Activated CD8-positive, alpha-beta memory T cell treated with anti-CD3 and anti-CD28 coated beads, Interleukin-2, amount 10 ng/mL, durations not matched to agents 7 days and 5 days (primary cell): ENCODE measurements at places on chromosomes 2 and 18. TPM values are rescaled to one million over a fixed set of nuclear protein-coding genes. Genes with fewer than 3 reads are reported as not detected.

ADRA2B gene
- 0.15 TPM for total RNA-seq

ABCA12 gene
- not detected for total RNA-seq

DNA sequence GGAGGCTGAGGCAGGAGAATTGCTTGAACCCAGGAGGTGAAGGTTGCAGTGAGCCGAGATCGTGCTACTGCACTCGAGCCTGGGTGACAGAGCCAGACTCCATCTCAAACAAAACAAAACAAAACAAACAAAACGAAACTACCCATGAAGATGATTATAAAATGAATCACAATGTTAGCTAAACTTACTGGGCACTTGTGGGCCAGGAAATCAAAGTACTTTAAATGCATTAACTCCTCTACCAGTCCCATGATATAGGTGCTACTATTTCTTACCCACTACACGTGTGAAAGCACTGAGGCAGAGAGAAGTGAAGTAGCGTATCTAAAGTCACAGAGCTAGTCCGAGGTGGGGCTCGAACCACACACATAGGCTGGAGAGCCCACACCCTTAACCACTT is 53.6 kb downstream of the POLE4 start:
- H3K4me1 ChIP-seq: no peaks in the 10 kb centered on the region
- H3K27me3 ChIP-seq: peaks cover 2% of the 10 kb centered on the region
- DNase-seq: no peak
- H3K36me3 ChIP-seq: no peaks in the 10 kb centered on the region

DNA sequence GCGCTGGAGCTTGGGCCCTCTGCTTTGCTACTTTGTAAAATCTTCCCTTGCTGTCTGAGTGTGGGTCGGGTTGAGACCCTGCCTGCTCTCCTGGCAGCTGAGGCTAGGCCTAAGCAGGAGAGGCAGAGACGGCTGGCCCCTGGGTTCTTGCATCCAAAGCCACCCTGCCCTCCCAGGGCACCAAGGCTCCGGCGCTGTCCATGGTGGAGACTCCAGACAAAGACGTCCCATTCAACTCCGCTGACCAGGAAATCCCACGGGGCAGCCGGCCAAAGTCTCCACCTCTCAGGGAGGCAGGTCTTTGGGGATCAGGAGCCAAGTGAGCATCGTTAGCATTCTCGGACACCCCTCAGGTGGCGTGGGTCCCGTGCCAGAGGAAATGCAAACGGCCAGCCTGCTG is 2.6 kb upstream of the PRLH start:
- H3K4me1 ChIP-seq: no peaks in the 10 kb centered on the region
- no peak for DNase-seq
- no peaks in the 10 kb centered on the region for H3K36me3 ChIP-seq
- no peak overlapping the region for H3K4me3 ChIP-seq
- peaks cover 17% of the 10 kb centered on the region for H3K27me3 ChIP-seq

DNA sequence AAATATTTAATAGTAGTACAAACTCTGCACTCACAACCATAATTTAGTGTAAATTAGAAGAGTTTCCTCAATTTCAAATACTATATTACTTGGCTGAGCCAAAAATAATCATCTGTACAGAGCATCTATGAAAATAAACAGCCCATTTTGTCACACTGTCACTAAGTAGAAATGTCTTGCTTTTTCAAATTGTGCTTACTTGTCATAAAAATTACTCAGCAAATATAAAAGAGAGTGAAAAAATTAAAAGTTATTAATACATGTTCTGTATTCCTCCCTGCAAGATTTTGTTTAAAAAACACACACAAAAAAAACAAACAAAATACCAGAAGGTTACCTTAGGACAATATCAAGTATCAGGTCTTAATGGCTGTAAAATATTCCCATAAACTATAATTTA is 155.7 kb downstream of the DLGAP1 start:
- H3K4me3 ChIP-seq: no peak overlapping the region
- DNase-seq: no peak
- H3K27ac ChIP-seq: no peak overlapping the region
- no peaks in the 10 kb centered on the region for H3K4me1 ChIP-seq
- no peaks in the 10 kb centered on the region for H3K27me3 ChIP-seq

DNA sequence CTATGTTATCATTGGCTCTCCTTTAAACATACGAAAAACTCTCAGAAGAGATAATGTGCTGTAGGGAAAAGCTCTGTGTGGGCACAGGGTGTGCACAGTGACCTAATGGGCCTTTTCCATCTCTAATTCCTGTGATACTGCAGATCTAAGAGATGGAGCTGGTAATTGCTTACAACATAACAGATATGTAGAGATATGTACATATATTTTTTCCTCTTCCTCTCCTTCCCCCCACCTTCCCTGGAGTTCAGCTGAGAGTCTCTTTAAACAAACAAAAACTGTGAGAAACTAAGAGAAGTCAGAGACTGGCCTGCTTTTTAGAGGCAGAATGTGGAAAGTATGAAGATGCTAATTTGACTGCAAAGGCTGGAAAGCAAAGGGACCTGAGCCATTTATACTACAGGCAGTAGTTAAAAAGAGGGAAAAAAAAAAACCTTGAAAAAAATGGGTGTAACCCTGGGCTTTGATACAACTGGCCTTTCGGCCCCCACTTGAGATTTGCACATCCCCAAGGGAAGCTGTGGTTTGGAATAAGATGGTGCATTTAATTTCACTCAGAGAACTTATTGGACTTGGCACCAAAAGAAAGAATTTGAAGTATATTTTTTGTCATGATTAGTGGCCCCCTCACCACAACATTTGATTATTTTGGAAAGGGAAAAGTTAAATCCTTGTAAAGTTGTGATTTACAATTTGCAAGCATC is 502.2 kb upstream of the ZEB2 start:
- no peaks in the 10 kb centered on the region for H3K27me3 ChIP-seq
- H3K27ac ChIP-seq: no peak overlapping the region
- DNase-seq: no peak
- H3K4me3 ChIP-seq: no peak overlapping the region

DNA sequence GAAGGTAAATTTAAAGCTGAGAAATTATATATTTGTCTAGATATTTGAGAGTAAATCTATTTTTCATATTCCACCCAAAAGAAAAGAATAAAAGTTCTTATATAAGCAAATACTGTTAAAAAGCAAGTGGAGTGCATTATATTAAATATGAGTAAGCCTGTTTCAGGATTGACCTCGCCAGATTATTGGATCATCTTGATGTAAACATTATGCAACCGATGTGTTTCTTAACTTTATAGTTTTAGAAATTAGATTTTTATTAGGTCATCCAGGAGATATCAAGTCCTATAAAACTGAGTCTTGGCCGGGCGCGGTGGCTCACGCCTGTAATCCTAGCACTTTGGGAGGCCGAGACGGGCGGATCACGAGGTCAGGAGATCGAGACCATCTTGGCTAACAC is 100.3 kb upstream of the MSTN start:
- no peaks in the 10 kb centered on the region for H3K27me3 ChIP-seq
- DNase-seq: no peak
- H3K36me3 ChIP-seq: no peaks in the 10 kb centered on the region

DNA sequence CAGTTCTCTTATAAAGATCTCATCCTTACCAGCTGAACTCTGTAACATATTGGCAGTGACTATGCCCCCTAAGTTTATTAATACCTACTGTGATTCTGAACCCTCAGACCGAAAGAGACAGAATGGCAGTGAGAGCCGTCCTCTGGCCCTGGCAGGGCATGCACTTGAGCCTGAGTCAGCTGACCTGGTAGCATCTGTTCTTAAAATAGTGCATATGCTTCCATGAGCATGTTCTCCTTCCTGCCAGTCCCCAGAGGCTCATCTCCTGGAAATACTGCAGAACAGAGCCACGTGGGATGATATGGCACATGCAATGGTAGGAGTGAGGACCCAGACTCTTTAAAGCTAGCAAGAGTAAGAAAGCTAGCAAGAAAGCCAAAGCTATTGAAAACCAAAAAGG is 59.0 kb downstream of the RASGRP3 start:
- H3K4me1 ChIP-seq: no peaks in the 10 kb centered on the region
- H3K27ac ChIP-seq: no peak overlapping the region
- H3K27me3 ChIP-seq: no peaks in the 10 kb centered on the region
- DNase-seq: no peak

DNA sequence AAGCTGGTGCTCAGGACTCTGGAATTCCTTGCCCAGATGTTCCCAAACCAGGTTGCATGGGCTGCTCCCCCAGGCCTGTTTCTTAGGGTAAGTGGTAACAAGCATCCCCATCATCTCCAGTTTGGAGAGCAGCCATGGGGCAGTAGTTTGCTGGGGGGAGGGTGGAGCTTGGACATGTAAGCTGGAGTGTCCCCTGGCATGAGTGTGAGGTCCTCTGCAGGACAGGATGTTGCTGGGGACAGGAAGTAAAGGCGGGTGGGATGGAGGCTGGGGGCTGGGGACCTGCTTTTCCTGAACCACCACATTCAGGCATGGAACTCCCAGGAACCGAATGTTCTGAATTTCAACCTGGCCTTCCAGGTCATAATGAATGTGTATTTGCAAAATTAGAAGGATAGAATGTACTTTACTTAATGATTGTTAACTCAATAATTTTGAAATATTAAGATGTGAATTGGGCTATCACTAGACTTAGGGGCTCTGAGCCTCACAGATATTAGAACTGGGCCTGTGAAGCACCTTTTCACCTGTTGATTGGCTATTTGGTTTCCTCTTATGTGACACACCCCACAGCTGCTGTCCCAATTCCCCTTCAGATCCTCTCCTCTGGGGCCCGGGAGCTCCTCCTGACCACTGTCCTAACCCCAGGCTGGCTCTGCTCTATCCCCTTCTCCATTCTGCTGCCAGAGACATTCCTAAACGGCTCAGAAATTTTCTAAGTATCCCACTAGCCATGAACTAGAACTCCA is 66.4 kb upstream of the EPAS1 start:
- H3K27ac ChIP-seq: peak overlapping the region; percentile 93
- H3K4me1 ChIP-seq: peaks cover 42% of the 10 kb centered on the region
- no peaks in the 10 kb centered on the region for H3K36me3 ChIP-seq
- peaks cover 12% of the 10 kb centered on the region for H3K27me3 ChIP-seq

- no peaks in the 10 kb centered on the region for H3K36me3 ChIP-seq
- H3K27ac ChIP-seq: no peak overlapping the region
- no peaks in the 10 kb centered on the region for H3K4me1 ChIP-seq
- H3K4me3 ChIP-seq: no peak overlapping the region
Measured at GRCh38 chr18:66564236-66564635, 39.7 kb downstream of the CDH19 start.

DNA sequence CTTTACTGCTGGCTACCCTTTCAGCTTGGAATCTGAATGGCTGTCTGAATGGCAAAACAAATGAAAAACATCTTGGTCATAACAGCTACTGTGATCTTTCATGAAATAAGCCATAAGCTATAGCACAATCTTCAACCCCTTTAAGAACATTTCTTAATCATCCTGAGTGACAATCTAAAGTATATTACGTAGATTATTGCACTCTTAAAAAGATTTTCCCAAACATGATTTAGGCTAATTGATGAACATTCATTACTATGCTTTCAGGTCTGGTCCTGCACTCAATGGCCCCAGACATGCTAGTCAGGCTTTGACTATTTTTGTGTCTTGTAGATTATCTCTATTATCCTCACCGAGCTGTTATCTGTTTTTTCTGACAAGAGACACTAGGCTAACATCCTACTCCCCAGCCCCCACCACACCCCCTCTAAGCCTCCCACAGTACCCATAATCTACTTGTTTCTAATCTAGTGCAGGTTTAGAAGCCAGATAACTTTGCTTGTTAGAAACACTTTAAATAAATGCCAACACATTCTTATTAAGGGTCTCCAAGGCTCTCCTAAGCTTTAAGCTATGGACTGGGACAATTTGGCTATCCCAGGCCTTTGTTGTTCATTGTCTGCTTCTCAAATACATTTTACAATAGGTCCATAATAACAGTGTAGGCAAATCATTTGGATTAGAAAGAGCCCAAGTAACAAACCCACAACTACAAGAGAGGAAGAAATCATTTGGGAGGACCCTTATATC is 4.2 kb downstream of the SMAD2 start:
- peak overlapping the region; percentile 33 for H3K27ac ChIP-seq
- no peak for DNase-seq
- peaks cover 61% of the 10 kb centered on the region for H3K4me1 ChIP-seq
- peaks cover 14% of the 10 kb centered on the region for H3K36me3 ChIP-seq

DNA sequence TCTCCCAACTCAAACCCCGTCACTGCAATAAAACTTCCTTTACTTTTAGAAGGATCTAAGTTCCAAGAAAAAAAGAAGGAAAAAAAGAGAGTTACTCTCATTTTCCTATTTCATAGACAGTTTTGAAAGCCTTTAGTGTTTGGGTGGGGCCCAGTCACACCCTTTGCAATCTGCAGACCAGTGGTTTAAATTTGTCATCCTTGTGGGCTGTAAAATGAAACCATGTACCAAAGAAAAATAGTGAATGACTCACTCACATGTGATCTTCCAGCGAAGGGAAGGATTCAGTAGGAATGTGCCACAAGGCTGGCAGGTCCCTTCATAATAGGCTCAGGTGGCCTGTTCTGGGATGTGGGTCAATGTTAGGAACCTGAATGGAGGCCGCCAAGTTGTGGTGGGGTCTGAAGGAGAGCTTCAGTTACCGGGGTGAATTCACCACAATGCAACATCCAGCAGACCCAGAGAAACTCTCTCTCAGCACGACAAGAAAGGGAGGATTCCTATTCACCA is 28.3 kb downstream of the ANXA4 start:
- H3K4me3 ChIP-seq: peak overlapping the region; percentile 23
- H3K4me1 ChIP-seq: peaks cover 70% of the 10 kb centered on the region
- peaks cover 15% of the 10 kb centered on the region for H3K36me3 ChIP-seq
- peak; percentile 71 for DNase-seq
- peak overlapping the region; percentile 92 for H3K27ac ChIP-seq

DNA sequence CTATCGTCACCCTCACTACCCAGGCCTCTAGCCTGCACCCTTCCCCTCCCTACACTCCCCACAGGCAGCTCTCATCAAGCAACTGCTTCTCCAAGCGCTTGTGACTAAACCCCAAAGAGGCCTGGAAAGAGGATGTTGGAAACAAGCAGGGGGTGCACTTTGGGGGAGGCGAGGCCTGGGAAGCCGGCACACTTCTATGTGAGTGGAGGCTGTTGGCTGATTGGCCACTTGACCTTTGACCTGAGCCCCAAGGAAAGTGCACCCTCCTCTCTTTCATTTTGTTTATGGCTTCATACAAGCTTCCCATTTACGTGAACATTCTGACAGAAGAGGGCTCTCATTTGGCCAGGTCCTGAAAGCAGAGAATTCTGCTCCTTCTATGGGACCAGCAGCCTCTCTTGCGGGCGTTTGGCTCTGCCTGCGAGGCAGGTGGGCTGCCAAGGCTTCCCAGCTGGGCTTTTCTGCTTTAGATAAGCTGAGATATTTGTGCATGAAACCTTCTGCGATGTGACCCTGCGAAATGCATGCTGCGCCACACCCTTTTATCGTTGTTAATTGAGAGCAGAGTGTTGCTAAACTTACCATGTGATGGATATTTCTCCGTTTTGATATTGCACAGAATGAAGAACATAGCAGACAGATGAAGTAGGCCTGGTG is 134.8 kb upstream of the NCK2 start:
- H3K4me1 ChIP-seq: no peaks in the 10 kb centered on the region
- H3K36me3 ChIP-seq: no peaks in the 10 kb centered on the region
- no peak overlapping the region for H3K4me3 ChIP-seq
- no peak for DNase-seq
- H3K27ac ChIP-seq: no peak overlapping the region
- no peaks in the 10 kb centered on the region for H3K27me3 ChIP-seq
